Activated naive CD8-positive, alpha-beta T cell treated with anti-CD3 and anti-CD28 coated beads, Interleukin-2, amount 10 ng/mL, durations not matched to agents 7 days and 5 days (primary cell): ENCODE measurements at places on chromosomes 1 and 21.

DNA sequence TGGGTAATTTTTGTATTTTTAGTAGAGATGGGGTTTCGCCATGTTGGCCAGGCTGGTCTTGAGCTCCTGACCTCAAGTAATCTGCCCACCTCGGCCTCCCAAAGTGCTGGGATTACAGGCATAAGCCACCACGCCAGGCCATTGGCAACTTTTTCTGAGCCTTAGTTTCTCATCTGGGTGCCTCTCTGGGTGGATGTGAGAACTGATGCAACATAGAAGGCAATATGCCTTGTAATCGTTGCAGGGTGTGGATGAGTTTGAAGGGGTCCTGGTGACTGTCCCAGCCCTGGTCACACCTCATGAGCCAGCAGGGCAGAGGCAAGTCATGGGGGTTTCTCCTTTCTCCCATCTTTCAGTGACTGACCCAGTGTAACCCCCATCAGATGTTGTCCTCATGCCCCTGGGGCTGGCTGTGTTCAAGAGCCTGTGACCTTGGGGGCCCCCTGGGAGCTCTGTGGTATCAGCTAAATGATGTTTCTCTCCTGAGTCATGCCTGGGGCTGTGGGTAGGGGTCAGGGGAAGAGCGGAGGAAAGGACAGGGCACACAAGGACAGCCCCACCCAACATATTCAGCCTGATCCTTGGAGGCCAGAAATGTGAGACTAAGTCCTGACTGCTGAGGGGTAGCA is 3.6 kb downstream of the COL9A2 start:
- DNase-seq, result no peak

DNA sequence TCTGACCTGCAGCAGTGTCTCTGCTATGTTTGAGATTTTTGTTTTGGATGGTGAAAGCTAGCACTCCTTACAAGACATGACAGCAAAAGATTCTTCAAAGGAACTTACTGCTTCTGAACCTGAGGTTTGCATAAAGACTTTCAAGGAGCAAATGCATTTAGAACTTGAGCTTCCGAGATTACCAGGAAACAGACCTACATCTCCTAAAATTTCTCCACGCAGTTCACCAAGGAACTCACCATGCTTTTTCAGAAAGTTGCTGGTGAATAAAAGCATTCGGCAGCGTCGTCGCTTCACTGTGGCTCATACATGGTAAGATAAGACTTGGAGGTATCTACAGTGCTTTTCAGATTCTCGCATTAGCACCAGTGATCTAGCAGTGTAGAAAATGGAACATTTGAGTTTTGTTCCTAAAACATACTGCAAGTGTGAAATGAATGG is 200.2 kb downstream of the PDE4B start:
- no peak for DNase-seq

GRCh38 chr1:22131875-22132486 is 10.9 kb downstream of the WNT4 start:
- DNase-seq, result peak; percentile 78

DNA sequence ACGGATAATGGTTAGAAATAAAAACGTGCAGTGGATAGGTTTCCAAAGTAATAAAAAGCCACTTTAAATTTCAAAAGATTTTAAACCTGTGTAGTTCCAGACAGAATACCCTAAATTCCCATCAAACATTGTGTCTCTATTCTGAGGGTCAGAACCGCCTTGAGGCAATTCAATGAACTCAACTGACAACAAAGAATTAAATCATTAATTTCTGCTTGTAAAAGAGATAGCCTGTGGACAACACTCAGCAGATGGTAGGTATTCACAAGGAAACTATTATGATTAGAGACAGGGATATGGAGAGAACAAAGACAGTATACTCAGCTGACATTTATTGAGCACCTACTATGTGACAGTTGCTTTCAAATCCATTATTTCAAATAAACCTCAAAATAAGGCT is 35.1 kb upstream of the JUN start:
- DNase-seq, result no peak

DNA sequence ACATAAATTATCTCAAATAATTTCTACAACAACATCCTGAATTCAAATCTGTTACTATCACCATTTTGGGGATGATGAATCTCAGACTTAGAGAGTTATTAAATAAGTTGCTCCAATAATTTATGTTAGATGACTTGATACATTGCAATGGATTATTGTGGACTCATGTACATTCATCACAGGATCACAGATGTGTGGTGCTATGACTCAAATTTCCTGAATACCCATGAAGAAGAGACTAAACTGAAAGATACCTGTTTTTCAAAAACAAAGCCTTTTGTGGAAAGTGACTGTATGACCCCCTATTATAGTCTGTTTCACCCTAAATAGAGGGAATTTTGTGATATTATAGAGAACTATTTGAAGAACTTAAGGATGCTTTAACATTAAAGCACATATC is 315.0 kb downstream of the PLA2G4A start:
- DNase-seq, result no peak

- no peak for DNase-seq
These were observed 29.9 kb downstream of the MRAP start for GRCh38 chr21:32328595-32328994.

DNA sequence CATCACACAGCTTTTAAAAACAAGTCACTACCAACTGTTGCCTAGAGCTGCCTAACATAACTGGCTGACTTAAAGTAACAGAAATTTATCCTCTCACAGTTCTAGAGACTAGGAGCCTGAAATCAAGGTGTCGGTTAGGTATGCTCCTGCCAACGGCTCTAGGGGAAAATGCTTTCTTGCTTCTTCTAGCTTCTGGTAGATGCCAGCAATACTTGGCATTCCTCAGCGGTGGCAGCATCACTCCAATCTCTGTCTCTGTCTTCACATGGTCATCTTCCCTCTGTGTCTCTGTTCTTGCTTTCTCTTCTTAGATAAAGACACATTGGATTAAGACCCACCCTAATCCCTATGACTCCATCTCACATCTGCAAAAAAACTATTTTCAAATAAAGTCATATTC is 51.5 kb downstream of the DMRTA2 start:
- DNase-seq, result no peak

GRCh38 chr1:213122514-213122929 is 71.5 kb downstream of the RPS6KC1 start:
- no peak for DNase-seq

GRCh38 chr1:41462680-41463004 is 21.8 kb downstream of the EDN2 start:
- no peak for DNase-seq

GRCh38 chr1:113818578-113818977 is 6.3 kb upstream of the RSBN1 start:
- DNase-seq, result no peak

- peak; percentile 73 for DNase-seq
These were observed 1.6 kb upstream of the AJAP1 start for GRCh38 chr1:4652631-4653327.

GRCh38 chr1:182257369-182258063 is 134.1 kb downstream of the GLUL start:
- no peak for DNase-seq

- DNase-seq, result no peak
These were observed 19.3 kb upstream of the IGSF3 start for GRCh38 chr1:116686723-116687352.

- no peak for DNase-seq
These were observed 14.2 kb downstream of the AKNAD1 start for GRCh38 chr1:108842525-108843181.

DNA sequence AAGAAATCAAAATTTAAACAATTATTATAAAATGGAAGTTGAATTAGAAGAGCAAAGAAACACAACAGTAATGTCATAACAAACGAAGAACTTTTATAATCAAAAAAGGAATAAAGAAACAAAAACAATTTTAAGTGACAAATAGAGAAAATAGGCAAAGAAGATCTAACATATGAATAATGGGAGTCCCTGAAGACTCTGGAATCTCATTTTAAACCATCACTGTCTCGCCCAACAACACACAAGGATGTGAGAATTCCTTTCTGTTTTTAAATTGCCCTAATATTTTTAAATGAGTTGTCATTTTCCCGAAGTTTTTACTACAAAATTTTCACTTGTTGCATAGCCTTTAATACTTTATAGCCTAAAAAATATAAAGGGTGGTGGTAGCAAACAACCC is 4.3 kb upstream of the NDC1 start:
- DNase-seq, result no peak

DNA sequence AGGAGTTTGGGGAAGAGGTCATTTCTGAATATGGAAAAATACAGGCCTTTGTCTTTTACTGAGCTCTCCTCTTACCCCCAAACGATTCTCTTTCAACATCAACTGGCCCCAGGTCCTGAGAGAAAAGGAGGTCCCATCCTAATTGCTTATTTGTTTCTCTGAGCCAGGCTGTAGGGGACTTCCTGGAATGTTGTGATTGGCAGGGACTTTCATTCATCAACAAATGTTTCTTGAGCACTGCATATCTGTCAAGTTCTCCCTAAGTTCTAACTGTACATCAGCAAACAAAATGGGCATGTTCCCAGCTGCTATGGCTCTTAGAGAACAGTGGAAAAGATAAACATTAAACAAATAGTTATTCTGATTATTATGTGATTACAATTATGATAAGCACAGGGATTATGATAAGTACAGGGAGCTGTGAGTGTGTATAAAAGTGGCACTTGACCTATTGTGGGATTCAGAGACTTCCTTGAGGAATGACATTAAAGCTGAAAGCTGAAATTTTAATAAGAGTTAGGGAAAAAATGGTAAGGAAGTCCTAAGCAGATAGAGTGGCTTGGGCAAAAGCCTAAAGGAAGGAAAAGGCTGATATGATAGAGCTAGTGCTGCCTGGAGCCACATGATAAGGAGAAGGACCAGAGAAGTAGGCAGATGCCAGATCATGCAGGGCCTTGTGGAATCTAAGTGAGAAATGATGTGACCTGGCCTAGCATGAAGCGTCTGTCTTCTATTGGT is 11.6 kb downstream of the GPX7 start:
- DNase-seq, result no peak

DNA sequence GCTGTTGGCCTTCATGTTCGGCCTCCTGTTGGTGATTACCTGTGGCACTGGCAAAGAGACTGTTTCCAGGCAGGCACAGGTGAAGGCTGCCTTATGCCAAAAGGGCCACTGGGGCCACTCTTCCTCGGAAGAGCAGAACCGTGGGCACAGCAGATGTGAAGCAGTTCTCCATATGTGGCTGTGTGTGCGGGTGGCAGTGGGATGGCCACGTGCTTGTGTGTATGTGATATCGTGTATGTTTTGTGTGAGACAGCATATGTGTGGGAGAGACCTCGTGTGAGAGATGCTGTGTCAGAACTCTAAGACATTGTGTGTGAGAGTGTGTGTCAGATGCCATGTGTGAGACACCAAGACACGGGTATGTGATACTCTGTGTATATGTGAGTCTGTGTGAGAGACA is 53.4 kb upstream of the KDM4A start:
- DNase-seq, result no peak

DNA sequence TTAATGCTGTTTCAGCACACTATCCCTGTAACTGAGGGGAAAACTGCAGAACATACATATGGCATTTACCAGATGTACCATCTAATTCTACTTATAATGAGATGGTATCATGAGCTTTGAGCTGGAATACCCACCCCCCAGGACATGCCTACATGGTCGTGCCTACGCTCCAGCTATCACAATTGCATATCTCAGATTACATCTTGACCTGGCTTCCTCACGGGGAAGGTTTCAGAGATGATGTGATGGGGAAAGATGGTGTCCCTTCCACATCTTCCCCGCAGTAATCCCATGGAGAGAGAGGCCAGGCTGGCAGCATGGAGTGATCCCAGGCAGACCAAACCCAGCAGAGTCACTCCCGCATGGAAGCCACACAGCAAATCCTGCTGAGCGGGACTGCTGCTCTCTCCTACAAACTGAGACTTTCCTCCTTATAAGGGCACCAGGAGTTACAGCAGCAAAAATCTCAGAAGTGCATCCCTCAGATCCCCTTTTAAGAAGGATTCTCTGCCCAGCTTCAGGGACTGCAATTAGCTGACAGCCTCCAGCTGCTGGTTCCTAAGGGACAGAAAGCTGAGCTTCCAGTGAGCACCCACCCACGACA is 67.1 kb downstream of the KCNH1 start:
- no peak for DNase-seq

DNA sequence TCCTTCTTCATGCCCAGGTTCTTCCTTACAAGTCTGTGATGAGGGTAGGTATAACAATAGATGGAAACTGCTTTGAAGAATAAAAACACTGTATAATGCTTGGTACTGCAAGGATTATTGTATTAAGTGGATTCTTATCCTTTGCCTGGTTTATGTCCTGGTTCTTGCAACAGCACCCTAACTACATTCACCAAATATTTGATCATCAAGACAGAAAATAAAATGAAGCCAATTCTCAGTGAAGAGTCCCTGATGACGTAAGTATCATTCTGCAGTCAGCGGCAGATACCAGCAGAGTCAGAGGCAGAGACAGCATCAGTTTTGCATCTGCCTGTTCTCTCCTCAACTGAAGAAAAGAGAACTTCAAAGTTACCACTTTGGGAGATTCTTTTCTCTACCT is 19.7 kb downstream of the ARHGEF11 start:
- DNase-seq, result no peak

DNA sequence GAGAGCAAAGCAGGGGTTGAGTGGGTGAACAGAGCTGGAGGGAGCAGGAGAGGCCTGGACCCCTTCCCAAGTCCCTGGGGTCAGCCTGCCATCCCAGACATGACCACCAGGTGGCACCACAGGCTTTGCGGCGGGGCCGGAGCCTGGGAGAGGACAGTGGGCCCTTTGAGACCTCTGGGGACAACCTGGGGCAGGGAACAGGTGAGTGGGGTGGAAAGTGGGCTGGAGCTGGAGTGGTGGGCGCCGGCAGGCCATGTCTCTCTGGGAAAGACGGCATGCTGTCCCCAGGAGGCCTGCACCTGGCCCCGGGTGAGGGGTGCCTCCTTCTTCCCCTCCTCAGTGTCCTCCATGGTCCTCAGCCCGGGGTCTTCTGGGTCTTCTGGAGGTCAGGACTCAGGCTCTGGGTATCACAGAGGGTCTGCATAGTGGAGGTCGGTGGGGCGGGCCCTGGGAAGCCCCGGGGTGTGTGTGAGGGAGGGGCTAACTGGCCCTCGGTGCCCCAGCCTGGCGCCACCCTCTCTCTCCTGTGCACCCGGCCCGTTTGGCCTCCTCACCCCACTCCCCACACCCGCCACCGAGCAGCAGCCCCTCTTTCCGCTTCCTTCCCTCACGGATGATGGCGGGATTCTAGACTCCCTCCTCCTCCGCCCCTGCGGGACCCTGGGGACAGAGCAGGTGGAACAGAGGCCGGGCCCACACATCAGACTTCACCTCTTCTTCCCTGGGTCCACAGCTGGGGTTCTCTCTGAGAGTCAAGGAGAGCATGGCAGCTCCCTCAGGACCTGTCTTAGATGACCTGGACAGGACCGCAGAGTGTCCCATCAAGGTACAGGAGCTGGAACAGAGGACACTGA is 28.5 kb upstream of the PKP1 start:
- peak; percentile 80 for DNase-seq

DNA sequence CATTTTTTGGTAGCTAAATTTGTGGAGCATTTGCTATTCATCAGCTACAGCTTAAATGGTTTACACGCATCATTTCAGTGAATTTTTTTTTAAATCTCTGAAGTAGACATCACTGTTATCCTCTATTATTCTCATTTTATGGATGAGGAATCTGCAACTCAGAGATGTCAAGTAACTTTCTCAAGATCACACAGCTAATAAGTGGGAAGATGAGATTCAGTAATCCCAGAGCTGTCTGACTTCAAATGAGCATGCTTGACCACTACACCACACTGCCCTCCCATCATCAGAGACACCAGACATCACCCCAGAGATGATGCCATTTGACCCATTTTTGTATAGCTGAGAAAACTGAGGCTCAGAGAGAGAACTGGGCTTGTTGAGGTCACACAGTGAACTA is 116.4 kb downstream of the RRAGC start:
- DNase-seq, result no peak

GRCh38 chr1:12161662-12162458 is 4.9 kb upstream of the TNFRSF1B start:
- DNase-seq, result peak; percentile 74
